Large intestine (tissue), 12 donors: ENCODE measurements at places on chromosomes 2 and 18. TPM values are rescaled to one million over a fixed set of nuclear protein-coding genes. Genes with fewer than 3 reads are reported as not detected.

- H3K27me3 ChIP-seq: no peaks in the 10 kb centered on the region
- H3K4me3 ChIP-seq: no peak overlapping the region
- no peak for DNase-seq
- no peaks in the 10 kb centered on the region for H3K4me1 ChIP-seq
- no peaks in the 10 kb centered on the region for H3K36me3 ChIP-seq
- no peak overlapping the region for H3K27ac ChIP-seq
These were observed 182.7 kb downstream of the UXS1 start for GRCh38 chr2:106011380-106011779.

GRCh38 chr2:203908066-203908796, 28.3 kb upstream of the ICOS start:
- H3K36me3 ChIP-seq: no peaks in the 10 kb centered on the region
- H3K4me1 ChIP-seq: no peaks in the 10 kb centered on the region
- no peaks in the 10 kb centered on the region for H3K27me3 ChIP-seq
- DNase-seq: no peak
- no peak overlapping the region for H3K27ac ChIP-seq

The GPBAR1 gene
- 3.9 TPM for polyA plus RNA-seq

The SMYD1 gene
- polyA plus RNA-seq: 5.0 TPM

The CRYGD gene
- 0.52 TPM for polyA plus RNA-seq
